ENCODE measurements at places on chromosomes 7 and 10.

DNA sequence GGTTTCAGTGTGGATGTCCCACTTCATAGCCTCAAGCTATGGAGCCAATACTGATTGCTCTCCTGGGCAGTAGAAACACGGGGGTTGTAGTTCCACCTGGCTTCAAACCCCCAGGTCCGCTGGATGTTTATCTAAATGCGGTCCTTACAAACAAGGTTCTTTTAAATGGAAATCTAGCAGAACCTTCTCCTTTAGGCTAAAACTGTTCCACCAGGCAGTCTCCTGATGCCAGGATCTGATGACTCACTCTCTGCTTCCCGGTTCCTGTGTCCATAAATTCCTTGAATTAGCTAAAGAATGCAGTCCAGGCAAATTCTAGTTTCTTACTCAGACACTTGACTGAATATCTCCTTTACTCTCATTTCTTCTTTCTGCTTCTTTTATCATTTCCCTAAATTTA is 108.4 kb upstream of the FAM3C start:
- no peak for DNase-seq

DNA sequence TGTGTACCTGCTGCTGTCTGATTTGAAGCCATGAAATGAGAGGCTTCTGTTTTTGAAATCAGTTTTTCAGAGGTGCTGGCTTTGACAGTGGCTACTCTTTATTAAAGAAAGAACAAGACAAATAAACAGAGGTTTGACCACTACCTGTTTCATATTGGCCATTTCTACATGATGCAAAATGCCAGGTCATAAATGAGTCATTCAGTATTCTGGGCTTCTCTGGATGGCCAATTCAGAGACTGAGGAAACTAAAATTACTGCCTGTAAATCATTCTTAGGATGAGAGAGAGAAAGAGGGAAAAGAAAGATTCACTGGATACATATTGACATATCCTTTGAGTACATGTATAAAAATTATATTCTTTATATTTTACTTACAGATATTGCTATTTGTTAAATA is 303.3 kb upstream of the ETV1 start:
- DNase-seq, result no peak

DNA sequence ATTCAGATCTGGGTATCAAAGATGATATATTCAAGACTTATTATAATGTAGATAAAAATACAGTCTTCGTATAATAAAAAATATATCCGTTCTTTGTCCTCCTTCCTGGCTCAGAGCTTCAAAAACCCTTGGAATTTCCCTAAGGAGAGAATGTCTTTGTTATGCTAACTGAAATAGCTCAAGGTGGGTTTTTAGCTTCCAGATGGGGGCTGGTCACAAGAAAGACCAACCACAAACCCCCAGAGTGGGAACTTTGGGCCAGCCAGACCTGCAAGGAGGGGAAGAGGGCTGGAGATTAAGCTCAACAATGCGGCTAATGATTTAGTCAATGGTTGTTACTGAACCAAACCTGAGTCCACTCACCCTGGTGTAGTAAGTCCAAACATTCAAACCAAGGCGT is 196.4 kb downstream of the SDHAF3 start:
- no peak for DNase-seq

- DNase-seq, result no peak
Observed at GRCh38 chr10:97891497-97892167, 42.0 kb downstream of the GOLGA7B start.

- DNase-seq, result no peak
Observed at GRCh38 chr10:116211682-116212081, 61.3 kb downstream of the GFRA1 start.

GRCh38 chr7:20270371-20270770 is 53.2 kb upstream of the MACC1 start:
- no peak for DNase-seq

DNA sequence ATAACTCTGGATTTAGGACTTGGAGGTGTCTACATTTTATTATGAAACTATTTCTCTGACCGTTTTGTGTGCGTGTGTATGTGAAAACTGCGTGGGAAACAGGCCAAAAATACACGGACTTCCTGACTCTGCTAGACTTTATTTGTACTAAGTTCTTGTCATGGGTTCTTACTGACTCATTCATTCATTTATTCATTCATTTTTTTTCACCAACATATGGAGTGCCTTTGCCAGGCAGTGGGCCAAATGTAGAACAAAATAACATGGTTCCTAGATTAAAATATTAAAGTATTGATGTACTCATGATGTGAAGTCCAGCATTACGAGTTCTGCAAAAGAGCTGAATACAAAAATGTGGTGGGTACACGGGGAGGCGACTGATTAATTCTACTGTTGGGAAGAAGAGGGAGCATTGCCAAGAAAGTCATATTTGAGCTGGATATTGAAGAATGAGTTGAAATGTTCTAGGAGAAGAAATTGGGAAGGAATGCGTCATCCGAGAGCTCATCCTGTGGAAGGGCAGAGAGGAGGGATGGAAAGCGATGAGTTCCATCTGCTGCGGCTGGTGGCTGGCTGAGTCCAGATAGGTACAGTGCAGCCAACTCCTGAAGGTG is 24.6 kb downstream of the CACNB2 start:
- DNase-seq, result no peak

GRCh38 chr10:110475722-110476515 is 21.8 kb upstream of the DUSP5 start:
- no peak for DNase-seq

GRCh38 chr7:7237201-7237977 is 55.0 kb downstream of the C1GALT1 start:
- no peak for DNase-seq

DNA sequence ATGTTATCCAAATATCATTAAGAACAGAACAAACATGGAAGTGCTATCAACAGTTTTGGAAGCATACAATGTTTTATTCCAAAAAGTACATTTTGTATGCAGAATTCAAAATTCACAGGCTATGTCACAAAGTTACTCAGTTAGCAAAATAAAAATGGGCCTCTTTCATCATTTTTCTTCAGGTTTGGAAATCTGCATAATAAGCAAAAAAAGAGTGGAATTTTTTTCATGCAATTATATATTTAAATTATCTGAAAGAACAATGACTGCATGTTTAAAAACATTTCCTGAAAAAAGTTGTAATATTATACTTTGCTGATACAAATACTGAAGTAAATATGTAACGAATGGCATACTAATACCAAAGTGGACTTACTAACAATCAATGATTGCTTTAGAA is 161.2 kb upstream of the MBL2 start:
- DNase-seq, result no peak

GRCh38 chr7:122688400-122688998 is 10.4 kb downstream of the RNF133 start:
- DNase-seq, result no peak

DNA sequence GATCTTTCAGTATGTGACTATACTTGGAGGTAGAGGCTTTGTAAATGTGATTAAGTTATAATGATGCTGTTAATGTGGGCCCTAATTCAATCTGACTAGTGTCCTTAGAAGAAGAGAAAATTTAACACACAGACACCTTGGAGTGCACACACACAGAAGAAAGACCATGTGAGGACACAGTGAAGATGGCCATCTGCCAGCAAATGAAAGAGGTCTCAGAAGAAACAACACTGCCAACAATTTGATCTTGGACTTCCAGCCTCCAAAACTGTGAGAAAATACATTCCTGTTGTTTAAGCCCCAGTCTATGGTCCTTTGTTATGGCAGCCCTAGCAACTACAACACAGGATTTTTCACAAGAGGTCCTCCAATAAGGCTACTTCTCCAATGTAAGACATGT is 120.9 kb upstream of the ABCB5 start:
- no peak for DNase-seq

- DNase-seq, result no peak
Observed at GRCh38 chr7:148753224-148753623, 54.5 kb downstream of the CUL1 start.

DNA sequence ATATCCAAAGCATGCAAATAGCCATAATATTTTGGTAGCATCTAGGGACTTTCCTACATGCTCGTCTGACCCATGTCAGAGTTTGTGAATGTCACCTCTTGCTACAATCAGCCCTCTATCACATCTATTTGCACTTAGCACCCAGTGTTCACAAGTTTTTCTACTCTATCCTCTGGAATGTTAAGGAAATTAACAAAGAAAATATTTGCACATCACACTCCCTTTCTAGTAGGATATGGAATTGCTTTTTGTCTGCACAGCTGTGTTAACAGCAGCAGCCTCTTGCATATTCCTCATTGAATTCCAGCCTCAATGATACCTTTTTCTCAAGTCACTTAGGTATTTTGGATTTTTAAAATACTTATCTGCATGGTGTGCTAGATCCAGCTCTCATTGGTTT is 403.1 kb upstream of the SEMA3C start:
- DNase-seq, result no peak

DNA sequence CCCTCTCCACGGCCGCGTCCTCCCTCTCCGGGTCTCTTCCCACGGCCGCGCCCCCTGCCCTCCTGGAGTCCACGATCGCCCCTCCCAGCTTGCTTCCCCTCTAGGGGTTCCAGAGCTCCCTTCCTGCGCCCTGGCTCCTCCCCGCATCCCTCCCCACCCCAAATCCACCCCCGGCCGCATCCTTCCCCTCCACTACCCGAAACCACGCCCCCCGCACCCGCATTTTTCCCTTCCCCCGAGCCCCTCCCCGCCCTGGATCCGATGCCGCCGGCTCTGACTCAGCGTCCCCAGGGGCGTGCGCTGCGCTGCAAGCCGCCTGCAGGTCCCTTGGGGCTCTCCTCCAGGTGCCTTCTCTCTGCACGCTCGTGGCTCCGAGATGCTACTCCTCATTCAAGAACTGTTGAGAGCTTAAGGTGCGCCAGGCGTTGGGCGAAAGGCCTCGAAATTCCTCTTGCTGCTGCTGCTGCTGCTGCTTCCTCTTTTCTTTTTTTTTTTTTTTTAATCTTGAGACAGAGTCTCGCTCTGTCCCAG is 372 bp upstream of the TMEM130 start:
- peak; percentile 81 for DNase-seq

DNA sequence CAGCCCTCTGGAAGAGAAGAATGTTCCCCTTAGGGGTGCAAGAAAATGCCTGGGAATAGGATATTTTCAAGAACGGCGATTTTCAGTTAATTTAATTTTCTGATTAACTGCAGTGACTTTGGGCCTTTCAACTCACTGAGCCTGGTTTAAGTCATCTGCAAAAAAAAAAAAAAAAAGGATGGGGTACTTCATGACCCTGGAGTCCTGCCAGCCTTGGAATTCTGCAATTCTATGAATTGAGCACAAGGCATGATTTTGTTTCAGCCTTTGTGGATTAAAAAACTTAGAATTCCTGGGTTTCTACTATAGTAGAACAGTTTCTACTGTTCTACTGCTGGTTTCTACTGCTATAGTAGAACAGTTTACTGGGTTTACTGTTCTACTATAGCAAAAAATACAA is 58.3 kb upstream of the CALD1 start:
- DNase-seq, result no peak

- DNase-seq, result no peak
Observed at GRCh38 chr10:103553743-103554487, 60.4 kb downstream of the NEURL1 start.

DNA sequence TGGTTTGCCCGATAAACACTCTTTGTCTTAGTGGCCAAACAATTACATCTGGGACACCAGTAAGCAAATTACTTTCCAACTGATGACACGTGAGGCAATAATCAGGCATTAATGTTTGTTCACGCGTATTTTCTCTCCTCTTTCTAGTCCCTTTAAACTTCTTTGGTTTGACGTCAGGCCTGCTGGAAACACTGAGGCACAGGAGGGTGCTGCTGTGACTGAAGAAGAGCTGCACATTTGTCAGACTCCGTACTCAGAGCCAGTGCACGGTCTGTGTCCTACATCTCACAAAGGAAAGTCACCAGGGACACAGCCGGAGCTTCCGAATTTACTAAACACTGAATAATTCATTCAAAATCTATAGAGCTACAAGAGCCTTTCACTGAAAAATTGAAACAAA is 57.6 kb upstream of the ANAPC16 start:
- DNase-seq, result no peak

DNA sequence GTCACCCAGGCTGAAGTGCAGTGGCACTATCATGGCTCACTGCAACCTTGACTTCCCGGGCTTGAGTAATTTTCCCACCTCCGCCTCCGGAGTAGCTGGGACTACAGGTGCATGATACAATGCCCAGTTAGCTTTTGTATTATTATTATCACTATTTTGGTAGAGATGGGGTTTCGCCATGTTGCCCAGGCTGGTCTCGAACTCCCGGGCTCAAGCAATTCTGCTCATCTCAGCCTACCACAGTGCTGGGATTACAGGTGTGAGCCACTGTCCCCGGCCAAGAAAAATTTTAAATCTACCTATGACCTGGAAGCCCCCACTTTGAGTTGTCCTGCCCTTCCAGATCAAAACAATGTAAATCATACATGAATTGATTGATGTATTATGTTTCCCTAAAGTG is 38.8 kb downstream of the CCDC6 start:
- no peak for DNase-seq

- no peak for DNase-seq
Observed at GRCh38 chr7:86644282-86645224, 844 bp downstream of the GRM3 start.

DNA sequence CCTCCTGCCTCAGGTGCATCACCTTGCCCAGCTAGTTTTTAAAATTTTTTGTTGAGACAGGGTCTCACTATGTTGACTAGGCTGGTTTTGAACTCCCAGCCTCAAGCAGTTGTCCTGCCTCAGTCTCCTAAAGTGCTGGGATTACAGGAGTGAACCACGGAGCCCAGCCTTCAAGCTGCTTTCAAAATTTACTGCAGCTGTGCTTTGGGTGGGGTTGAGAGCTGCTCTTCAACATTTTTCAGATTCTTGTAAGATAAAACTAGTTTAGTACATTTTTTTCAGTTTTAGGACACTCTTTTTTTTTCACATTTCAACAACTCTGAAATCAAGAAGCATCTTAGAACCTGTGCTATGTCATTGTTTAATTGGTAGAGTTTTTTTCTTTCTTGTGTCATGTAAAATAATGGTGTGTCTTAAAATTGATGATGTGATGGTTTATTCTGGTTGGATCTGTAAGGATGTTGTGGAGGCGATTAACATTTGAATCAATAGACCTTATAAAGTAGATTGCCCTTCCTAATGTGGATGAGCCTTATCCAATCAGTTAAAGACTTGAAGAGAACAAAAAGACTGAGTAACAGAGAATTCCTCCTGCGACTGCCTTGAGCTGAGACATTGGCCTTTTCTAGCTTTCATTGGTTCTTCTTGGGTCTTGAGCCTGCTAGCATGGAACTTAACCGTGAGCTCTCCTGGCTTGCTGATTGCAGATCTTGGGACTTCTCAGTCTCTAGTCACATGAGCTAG is 13.5 kb downstream of the PLEKHA8 start:
- DNase-seq, result no peak

- no peak for DNase-seq
Observed at GRCh38 chr7:150824379-150825177, 24.0 kb downstream of the TMEM176A start.

- no peak for DNase-seq
Observed at GRCh38 chr10:109914966-109915365, 8.3 kb downstream of the XPNPEP1 start.

- DNase-seq, result no peak
Observed at GRCh38 chr7:38321515-38321944, 48.1 kb upstream of the TARP start.

- DNase-seq, result no peak
Observed at GRCh38 chr7:44065431-44066110, at the start of gene PGAM2. Gene PGAM2, minus strand, starts transcription at chr7:44065567. Its CDS starts 38 bp downstream, at chr7:44065529.
